ENCODE measurements at places on chromosomes 5 and 9.

DNA sequence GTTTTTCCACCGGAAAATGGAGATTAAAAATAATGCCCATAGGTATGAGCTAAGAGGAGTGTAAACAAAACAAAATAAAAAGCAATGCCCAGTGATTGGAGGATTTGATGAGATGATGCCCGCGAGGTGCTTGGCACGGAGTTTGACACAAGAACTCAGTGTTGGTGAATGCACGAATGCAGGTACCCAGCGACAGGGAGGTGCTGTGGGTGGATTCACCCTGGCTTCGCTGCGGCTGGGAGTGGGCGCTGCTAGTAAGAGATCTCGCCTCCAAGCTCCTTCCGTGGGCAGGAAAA, 526 bp upstream of the STXBP1 start:
- DNase-seq, result no peak

GRCh38 chr9:90898228-90898627, 96.6 kb downstream of the SYK start:
- peak; percentile 31 for DNase-seq

DNA sequence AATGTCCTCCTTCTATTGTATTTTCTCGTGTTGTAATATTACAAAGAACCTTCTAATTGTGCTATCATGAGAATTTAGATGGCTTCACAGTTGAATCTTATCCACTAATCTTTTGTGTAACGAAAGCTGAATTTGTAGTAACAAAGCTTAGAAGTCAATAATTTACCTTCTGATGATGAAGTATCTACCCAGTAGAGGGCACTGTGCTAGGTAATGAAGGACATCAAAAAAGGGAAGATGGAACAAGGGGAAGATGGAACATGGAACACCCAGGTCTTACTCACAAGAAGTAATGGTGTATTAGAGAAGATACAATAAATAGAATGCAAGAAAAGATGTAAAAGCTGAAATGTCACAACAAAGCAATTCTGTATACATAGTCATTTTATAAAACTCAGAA, 131.0 kb upstream of the CCNG1 start:
- DNase-seq, result no peak

DNA sequence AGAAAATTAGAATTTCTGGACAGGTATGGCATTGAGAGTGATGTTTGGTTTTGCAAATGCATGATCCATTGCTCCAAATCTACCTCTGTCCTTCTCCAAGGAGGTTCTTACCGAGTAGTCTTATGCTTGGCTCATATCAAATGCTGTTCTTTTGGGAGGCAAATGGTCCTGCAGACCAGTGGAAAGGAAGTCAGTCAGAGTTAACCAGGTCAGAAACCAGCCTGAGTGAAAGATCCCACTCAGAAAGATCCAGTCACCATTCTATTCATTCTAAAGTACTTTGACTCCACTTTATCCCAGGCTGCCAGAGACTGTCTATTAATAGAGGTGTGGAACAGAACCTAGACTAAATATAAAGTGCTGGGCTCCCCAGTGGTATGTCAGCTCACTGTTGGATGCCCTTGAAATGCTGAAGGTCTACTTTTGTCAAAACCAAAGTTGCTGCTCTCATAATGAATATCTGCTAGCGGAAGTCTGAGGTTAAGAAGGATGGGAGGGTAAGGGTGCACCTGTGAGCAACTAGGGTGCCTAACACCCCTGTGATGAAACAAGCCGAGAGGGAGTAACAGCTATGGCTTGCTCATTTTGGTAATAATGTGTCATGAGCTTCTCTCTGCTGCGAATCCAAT, 302.2 kb downstream of the ZNF608 start:
- no peak for DNase-seq

DNA sequence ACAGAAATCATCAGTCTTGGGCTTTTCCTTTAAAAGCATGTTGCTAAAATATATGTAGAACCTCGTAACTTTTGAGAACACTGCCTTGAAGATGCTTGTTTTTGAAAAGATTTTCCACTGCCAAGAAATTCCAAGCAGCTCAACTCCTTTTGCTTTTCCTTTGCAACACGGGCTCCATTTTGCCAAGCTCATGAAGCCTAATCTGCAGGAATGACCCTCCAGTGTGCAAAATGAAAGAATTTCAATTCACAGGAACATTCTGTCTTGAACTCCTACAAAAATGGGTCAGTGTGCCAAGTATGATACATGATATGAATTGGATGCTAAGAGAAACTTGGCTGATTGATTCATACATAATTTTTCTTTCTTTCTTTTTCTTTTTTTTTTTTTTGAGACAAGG, 35.4 kb upstream of the ERCC6L2 start:
- no peak for DNase-seq

GRCh38 chr5:101284736-101285375, 381.8 kb upstream of the ST8SIA4 start:
- DNase-seq, result peak; percentile 55

DNA sequence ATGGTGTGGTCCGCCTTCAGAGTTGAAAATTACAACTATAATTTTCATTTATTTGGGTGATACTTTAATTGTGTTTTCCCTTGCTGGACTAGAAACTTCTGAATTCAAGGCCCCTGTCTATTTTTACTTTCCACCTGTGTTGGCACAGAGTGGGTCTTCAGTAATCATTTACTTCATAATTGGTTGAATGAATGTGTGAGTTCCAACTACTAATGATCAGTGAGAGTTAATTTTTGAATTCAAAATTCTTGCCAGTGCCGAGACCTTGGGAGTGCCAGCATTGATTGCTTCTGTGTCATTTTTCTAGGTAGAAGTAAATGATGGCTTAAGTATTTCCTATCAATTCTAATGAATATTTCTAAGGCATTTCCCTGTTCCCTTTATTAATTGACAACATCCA, 61.4 kb downstream of the PARP8 start:
- DNase-seq, result no peak

- DNase-seq, result no peak
These were observed 46.0 kb downstream of the C7 start for GRCh38 chr5:40955313-40955712.

- DNase-seq, result no peak
These were observed 213.5 kb downstream of the PJA2 start for GRCh38 chr5:109196087-109196822.

- DNase-seq, result peak; percentile 77
These were observed 69.3 kb downstream of the HSD17B3 start for GRCh38 chr9:96232539-96233241.

- peak; percentile 81 for DNase-seq
These were observed 101.1 kb downstream of the RGS3 start for GRCh38 chr9:113564498-113565237.

- DNase-seq, result no peak
These were observed 135.9 kb downstream of the CCDC192 start for GRCh38 chr5:127839072-127839471.

DNA sequence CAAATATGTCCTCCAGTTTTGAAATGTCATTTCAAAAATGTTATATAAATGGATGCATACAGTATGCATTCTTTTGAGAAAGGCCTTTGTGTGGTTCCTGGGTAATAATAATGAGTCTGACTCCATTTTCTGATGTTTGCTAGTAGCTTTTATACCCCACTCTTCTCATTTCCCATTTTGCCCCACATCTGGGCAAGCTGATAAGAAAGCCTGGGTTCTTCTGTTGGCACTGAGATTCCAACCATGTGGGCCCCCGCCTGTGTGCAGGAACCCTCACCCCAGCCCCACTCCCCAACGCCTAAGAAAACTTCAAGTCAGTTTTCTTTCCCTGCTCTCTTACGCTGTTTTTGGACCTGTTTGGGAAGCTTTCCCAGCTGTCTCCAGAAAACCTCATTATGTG, 89.4 kb downstream of the SNX18 start:
- DNase-seq, result no peak

GRCh38 chr5:143752165-143752850, 59.7 kb upstream of the HMHB1 start:
- DNase-seq, result no peak

DNA sequence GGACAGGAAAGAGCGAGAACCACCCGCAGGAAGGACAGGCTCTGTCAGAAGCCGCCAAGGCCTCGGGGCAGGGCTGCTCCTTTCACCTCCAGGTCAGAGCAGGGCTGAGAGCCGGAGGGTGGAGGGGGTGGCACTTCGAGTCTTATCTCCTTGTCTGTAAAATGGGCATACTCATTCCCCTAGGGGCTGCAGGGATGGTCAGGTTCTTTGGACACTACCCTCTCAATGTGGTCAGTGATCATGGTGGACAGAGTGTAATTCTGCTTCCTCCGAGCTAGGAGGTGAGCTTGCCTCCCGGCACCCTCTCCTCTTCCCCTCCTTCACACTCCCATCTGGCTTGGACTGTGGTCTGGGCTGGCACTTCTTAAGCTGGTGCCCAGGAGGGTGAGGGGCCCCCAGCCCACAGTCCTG, 39.6 kb downstream of the RGS3 start:
- DNase-seq, result no peak

- no peak for DNase-seq
These were observed 37.7 kb downstream of the SAR1B start for GRCh38 chr5:134594797-134595457.

DNA sequence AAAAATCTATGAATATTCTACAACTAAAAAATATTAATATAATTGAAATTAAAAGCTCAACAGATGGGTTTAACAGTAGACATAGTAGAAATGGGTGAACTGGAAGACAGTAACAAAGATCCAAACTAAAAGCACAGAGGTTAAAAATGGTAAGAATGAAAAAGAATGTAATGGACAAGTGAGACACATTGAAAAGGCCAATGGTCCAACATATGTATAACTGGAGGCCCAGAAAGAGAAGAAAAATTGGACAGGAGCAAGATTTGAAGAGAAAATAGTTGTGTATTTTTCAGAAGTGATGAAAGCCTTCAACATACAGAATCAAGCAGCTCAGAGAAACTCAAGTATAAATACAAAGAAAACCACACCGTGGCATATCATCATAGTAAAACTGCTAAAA, 58.6 kb downstream of the PCDHGC5 start:
- peak; percentile 52 for DNase-seq

DNA sequence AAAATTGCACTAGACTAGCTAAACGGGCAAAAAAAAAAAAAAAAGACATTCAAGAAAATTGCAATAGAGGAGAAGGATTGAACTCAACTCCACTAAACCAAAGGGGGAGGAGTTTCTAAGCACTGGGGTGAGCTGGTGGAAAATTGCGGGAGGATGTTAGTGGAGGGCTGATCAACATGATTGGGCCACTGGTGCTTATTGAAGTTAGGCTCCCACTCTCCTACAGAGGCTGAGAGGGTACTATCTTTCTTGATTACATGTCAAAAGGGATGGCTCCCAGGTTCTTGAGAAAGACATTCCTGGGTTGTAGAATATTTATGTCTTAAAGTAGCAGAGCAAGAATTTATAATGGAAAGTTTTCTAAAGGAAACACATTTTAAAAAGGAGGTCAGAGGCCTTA, 38.0 kb downstream of the CAMK4 start:
- no peak for DNase-seq

- peak; percentile 73 for DNase-seq
These were observed 162.5 kb upstream of the KIF2A start for GRCh38 chr5:62143268-62144229.

DNA sequence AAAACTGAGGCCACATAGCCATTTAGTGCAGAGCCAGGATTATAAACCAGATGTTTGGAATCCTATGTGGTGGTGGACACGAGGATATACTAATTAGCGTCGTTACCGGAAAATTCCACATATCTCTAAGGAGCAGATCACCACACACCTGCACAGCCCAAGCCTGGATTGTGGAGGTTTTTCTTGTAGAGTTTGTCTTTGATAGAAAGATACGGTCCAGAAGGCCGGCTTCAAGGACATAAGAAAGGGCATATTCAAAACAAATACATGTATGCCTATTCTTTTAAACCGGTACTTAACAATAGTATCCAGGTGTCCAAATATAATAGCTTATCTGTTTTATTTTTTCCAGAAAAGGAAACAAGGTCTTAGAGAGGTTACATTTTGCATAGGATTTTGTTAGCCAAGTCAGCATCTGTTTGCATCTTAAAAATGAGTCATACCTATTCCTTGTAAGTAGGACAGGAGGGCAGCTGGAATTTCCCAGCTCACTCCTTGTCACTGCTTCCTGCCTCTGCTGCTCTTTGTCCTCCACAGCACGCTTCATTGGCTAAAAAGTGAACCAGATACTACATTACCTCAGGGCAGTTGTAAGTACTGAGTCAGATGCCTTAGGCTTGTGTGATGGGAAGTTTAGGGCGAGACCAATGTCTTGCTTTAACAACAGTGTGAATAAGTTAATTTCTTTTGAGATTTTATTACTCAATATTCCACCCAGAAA, 3.6 kb downstream of the TMC1 start:
- DNase-seq, result peak; percentile 73

DNA sequence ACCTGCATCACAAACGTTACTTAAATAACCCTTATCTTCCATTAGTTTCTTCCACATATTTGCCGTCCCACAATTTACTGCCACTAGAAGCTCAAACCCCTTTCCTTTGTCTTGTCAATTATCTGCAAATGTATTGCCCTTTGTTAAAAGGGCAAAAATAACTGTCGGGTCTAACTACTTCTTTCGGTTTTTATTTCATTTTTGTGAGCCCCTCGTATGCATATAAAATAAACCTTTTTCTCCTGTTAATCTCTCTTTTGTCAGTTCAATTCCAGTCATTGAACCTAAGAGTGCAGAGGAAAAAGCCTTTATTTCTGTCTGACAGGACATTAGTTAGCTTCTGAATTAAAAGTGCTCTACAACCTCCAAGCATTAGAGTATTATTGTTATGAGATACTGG, 45.5 kb downstream of the TMEM215 start:
- DNase-seq, result no peak

GRCh38 chr9:26694381-26695297, 198.0 kb downstream of the CAAP1 start:
- DNase-seq, result no peak

DNA sequence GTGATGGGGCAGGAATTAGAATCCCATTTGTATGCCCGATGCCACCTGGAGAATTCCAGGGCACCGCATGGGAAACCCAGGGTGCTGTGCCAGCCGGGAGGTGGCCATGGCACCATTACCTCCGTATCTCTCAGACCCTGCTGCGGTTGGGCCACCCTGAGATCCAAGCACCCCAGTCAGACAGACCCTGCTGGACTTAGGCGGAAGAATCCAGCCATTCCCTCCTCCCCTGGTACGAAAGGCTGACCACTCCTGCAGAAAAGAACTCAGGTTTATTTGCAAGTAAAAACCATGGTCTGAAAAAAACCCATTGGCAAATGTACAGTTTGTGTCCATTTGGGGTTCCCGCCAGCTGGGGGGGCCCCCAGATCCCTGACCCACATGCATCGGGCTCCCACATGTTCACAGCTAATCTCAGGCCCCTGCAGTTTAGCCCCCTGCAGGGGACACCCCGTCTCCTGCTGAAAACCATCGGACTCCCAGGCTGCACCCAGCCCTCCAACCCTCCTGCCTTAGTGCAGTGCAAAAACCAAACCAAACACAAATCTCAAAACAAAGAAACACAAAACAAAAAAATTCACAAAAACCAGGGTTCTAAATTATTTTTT, 23.6 kb upstream of the SARDH start:
- DNase-seq, result no peak

- DNase-seq, result peak; percentile 67
These were observed 3.9 kb downstream of the QRFP start for GRCh38 chr9:130892477-130893304.

DNA sequence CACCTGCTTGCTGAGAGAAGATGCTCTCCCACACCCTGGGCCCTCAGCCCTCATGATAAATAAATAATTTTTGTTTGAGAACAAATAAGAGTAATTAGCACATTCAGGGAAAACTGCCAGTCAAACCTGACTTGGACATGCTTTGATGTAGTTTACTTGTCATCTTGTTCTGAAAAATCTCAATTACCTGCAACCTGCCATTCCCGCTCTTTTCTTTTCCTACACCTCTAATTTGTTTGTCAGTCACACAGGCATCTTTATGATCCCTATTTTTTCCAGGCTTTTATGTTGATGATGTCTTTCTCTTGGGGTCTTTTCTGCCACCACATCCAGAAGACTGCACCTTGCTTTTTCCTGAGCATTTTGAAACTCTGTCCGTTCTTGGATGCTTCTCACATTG, 28.6 kb upstream of the TGFBI start:
- no peak for DNase-seq

Measured in eye (tissue), 1 donor.